HS-27A (cell line): ENCODE measurements at places on chromosomes 1 and 21.

- DNase-seq, result no peak
Observed at GRCh38 chr1:84722794-84723193, 32.5 kb upstream of the SSX2IP start.

DNA sequence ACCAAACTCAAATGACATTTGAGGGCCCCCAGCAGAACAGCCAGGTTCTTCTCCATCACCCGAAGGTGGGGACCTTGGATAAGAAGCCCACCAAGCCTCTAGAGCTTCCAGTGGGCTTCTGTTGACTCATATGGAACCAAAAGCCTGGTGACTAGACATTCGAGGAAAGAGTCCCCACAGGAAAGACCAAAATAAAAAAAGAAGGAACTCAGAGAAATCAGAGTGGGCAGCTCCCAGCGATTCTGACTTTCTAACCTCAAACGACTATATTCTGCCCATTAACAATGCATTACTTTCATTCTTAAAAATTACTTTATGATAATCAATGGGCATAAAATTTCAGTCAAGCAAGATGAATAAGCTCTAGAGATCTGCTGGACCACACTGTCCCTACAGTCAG lies 9.6 kb upstream of the CHIT1 start:
- no peak for DNase-seq

DNA sequence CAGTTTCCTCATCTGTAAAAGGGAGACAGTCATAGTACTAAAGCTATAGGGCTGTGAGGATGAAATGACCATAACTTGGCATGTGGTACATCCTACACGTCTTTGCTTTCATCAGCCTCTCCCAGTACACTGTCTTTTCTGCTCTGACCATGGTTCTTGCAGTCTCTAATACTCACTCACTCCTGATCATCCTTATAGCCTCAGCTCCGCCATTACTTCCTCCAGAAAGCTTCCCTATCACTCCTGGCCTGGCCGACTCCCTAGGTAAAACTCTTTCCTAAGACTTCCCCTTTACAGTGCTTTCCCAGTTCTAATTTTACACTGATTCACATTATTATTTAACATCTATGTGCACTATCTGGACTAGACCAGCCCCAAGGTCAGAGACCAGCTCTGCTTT lies 5.0 kb upstream of the MRPL24 start:
- DNase-seq, result no peak

DNA sequence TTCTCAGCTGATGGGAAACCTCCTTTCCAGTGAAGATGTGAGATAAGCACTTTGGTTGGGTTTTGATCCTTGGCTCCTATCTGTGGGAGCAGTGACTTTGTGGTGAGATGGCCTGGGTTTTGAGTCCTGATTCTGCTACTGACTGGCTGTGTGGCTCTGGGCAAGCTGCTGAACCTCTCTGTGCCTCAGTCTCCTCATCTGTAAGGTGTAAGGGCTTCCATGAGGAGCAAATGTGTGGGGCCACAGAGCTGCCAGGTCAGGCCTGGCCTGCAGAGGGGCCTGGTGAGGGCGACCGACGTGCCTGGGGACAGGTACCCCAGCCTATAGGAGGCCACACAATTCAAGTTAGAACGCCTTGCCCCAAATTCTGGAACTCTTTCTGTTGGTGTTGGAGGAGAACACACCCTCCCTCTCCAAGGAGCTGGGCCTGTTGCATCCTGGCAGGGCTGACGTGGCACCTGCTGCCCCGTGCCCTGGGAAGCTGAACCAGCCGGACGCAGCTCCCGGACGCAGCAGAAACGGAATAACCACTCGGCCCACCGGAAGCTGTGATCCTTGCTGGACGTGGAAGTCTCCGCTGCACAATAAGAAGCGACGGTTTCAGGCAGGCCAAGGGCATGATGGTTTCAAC lies 62.7 kb downstream of the AGPAT3 start:
- no peak for DNase-seq

- DNase-seq, result no peak
Observed at GRCh38 chr21:25518491-25518911, 88.8 kb downstream of the MRPL39 start.

DNA sequence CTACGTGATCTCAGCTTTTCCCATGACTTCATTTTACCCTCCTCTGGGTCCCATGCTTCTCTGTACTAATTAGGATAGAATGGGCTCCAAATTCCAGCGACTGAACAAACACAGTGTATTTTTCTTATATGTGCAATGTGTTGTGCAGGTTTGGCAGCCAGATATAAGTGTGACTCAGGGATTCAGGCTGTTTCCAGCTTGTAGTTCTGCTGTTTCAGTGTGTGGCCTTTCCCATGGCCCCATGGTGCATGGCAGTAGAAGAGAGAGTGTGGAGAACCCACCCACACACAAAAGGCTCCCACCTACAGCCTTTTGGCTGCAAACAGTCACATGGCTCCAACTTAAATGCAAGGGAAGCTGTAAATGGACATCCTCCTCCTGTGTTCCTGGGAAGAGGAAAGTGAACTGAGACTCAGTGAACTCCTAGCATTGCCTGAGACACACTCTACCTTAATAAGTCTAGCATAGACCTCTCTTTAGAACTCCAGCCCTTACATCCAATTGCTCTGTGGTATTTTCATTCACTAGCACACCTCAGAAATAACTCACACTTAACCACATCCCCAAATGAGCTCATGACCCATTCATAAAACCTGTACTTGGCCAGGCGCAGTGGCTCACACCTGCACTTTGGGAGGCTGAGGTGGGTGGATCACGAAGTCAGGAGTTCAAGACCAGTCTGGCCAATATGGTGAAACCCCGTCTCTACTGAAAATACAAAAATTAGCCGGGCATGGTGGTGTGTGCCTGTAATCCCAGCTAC lies 58.7 kb downstream of the KIAA0040 start:
- DNase-seq, result no peak

DNA sequence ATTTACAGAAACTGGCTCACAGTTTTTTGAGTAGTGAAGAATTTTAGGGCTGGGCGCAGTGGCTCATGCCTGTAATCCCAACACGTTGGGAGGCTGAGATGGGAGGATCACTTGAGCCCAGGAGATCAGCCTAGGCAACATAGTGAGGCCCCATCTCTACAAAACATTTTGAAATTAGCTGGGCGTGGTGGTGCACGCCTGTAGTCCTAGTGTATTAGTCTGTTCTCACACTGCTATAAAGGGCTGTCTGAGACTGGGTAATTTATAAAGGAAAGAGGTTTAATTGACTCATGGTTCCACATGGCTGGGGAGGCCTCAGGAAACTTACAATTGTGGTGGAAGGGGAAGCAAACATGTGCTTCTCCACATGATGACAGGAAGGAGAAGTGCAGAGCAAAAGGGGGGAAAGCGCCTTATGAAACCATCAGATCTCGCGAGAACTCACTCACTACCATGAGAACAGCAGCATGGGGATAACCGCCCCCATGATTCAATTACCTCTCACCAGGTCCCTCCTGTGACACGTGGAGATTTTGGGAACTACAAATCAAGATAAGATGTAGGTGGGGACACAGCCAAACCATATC lies 24.4 kb upstream of the DYRK1A start:
- no peak for DNase-seq

GRCh38 chr1:187411118-187411517 lies 582.4 kb downstream of the PLA2G4A start:
- DNase-seq, result no peak

GRCh38 chr1:2950926-2951305 lies 70.4 kb upstream of the ACTRT2 start:
- no peak for DNase-seq

GRCh38 chr1:206691604-206692003 lies 6.9 kb downstream of the MAPKAPK2 start:
- no peak for DNase-seq

DNA sequence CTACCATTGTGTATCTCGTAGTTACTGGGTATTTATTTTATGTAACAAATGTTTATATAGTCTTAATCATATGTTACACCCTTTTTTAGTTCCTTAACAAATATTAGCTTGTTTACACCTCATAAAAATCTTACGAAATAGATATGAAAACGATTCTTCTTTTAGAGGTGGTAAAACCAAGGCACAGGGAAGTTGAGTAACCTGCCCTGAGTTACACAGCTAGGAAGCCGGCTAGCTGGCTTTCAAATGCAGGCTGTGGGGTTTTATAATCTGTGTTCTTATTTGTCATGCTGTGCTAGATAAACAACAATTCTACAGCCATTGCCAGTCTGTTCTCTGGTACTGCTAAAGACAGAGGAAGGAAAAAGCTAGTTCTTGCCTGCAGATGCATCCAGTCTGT lies 109.6 kb downstream of the NOS1AP start:
- no peak for DNase-seq

- DNase-seq, result no peak
Observed at GRCh38 chr1:24203404-24203803, 16.3 kb upstream of the IFNLR1 start.

GRCh38 chr1:24535021-24535424 lies 20.9 kb upstream of the NCMAP start:
- no peak for DNase-seq

- DNase-seq, result no peak
Observed at GRCh38 chr1:76770979-76771378, 96.3 kb upstream of the ST6GALNAC5 start.

DNA sequence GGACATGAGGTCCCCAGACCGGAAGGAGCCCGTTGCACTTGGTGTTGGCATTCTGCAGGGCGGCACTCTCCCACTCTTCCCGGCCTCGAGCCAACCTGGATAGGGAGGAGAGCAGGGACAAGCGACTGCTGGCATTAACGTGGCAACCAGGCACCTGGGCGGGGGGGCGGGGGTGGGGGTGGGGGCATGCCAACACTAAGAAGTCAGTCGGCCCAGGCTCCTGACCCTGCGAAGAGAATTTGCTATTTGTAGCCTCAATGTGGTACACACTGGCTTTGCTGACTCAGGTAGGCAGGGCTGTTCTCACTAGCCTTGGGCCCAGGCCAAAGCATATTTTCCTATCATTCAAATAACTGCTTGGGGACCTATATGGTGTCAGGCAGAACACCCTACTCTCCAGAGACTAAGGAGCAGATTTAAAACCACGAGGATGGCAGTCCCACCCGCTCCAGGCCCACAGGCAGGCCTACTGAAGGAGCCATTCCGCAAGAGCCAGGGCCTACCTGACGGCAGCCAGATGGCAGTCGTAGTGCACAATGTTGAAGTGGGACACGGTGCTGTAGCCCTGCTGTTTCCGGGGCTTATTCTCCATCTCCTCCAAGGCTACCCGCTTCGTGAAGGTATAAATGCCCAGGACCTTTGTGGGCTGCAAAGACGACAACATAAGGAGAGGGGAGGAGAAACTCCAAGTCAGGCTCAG lies 123.7 kb downstream of the UBR4 start:
- no peak for DNase-seq

DNA sequence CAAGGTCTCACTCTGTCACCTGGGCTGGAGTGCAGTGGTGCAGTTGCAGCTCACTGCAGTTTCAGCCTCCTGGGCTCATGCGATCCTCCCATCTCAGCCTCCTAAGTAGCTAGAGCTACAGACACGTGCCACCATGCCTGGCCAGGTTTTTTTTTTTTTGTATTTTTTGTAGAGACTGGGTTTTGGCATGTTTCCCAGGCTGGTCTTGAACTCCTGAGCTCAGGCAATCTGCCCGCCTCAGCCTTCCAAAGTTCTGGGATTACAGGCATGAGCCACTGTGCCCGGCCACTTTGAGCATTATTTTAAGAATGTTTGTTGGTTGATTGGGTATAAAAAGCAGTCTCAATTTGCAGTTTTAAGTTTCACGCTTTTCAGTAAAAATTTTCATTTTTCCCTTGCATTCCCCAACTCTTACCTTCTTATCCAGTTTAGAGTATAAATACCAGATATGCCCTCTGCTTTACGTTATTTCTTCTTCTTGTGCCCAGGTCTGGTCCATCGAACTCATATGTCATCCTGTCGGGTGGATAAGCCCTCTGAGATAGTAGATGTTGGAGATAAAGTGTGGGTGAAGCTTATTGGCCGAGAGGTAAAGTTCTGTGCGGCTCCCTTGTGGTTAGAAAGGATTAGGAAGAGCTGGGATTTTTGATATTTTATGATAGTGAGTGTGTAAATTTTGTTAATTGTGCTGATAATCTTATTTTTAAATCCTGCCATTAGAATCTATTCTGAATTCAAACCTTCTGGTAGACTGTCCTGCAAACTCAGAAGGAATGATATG lies 36.0 kb downstream of the FABP3 start:
- no peak for DNase-seq

- no peak for DNase-seq
Observed at GRCh38 chr1:87249803-87250202, 78.9 kb upstream of the LMO4 start.

DNA sequence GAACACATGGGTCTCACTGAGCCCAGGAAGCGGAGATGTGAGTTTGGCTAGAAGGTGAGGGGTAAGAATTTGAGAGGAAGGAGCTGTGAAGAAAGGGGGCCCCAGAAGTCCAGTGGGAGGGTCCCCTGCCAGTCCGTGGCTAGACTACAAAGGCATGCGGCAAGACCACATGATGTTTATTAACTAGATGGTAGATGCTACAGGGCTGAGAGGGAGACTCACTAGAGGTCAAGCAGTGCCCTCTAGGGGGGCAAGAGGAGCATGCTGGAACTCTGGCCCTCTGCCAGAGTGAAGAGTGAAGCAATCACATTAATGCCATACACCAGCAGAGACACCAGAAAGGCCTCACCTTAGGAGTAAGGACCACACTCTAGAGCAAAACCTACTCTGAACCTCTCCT lies 12.2 kb downstream of the KIAA0319L start:
- DNase-seq, result no peak

DNA sequence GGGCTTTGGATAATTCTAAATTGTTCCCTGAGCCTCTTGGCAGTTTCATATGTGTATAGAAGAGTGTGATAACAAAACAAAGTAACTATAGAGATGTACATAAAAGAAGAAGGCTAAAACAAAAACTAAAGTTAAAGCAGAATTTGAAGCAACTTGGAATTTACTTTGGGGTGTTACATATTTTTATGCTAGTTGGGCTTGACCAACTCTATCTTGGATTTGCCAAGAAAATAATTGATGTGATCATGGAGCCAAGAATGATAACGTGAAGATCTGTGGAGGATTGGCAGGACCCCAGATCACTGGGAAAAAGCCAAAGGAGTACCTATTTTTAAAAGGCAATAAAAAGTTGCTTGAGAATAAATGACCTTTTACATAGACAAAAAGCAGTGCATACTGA lies 206.9 kb downstream of the LMO4 start:
- no peak for DNase-seq

DNA sequence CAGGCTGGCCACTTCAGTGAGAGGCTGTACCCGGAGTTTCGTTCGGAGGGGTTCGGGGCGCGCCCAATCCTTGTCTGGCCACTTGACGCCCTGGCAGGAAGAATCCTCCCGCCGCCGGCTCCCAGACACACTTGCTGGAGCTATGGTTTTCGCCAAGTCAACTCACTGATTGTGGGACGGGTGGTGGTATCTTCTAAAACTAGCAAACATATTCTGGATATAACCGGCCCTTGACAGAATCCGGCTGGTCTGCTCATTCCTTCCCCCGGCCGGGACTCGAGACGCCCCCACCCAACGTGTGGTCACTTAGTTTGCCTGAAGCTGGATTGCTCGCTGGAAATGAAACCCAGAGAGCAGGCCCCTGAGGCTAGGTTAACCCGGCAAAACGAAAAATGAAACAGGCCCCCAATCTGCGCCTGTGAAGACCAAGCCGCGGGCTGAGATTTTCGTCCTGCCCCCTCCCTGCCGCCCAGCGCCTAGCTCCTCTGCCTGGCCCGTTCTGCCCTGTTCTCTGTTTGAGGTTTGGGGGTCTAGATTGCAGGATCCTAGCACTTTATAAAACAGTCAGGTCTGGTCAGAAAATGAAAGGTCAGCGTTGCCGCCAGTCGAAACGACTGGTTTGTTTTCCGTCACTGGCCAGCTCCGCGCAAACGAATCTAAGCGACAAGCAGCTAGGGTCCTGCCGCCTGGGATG lies 4.6 kb downstream of the GFI1 start:
- DNase-seq, result no peak
